Colonic mucosa (tissue), 4 donors: ENCODE measurements at places on chromosomes 2 and 18. TPM values are rescaled to one million over a fixed set of nuclear protein-coding genes. Genes with fewer than 3 reads are reported as not detected.

DNA sequence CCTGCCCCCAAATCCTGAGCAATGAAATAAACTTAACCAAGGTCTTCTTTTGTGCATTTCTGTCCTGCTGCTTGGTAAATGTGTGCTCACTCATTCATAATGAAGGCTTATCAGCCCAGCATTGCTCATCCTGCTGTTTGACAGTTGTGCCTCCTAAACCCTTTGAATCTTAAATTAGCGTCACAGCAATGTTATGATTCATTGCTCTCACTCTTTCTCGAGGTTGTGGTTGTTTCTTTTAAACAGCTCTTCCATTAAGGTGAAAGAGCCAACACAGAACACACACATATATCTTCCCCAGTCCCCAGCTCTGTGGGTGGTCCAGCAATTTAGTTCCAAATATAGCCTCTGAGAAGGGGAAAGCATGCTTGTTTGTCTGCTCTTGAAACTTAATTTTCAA is 84.0 kb downstream of the EVA1A start:
- no peak for DNase-seq
- no peaks in the 10 kb centered on the region for H3K36me3 ChIP-seq
- no peak overlapping the region for H3K4me3 ChIP-seq
- H3K4me1 ChIP-seq, result no peaks in the 10 kb centered on the region

- no peak overlapping the region for H3K4me3 ChIP-seq
- no peak overlapping the region for H3K27ac ChIP-seq
- H3K4me1 ChIP-seq, result no peaks in the 10 kb centered on the region
- H3K36me3 ChIP-seq, result no peaks in the 10 kb centered on the region
Measured at GRCh38 chr18:48546396-48546795, 7.6 kb downstream of the CTIF start.

DNA sequence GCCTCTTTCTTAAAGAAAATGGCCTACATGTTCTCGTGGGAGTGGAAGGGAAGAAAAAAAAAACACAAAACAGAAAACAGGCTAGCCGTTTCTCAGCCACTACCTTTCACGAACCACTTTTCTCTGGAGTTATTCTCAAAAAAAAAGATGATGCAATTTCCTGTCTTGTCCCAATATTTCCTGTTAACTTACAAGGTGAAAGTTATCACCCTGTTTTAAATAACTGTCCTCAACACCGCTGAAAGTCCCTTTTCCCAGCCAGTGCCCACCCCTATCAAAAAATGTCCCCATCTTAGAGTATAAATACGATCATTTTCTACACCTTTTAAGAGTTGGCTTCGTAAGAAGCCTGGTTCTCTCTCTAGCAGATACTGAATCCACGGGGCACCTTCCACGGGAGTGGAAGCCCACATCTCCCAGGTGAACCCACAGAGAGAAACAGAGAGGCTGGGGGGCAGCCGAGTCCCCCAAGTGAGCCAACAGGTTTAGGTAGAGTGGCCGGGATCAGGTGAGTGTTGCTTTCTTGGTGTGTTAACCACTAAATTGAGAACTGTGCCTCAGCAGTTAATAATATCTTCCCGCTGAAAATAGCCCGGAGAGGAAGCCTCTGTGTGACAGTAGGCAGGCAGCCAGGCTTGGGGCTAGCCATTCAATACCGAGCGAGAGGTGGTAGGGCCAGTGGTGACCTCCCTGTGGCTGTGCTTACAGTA is 15.9 kb downstream of the SMAD7 start:
- no peaks in the 10 kb centered on the region for H3K36me3 ChIP-seq
- H3K27me3 ChIP-seq, result no peaks in the 10 kb centered on the region
- H3K27ac ChIP-seq, result peak overlapping the region; percentile 38
- H3K4me3 ChIP-seq, result no peak overlapping the region

- no peak for DNase-seq
- no peaks in the 10 kb centered on the region for H3K36me3 ChIP-seq
- H3K27me3 ChIP-seq, result no peaks in the 10 kb centered on the region
- no peaks in the 10 kb centered on the region for H3K4me1 ChIP-seq
Measured at GRCh38 chr2:186702006-186702405, 8.1 kb downstream of the FAM171B start.

- H3K4me1 ChIP-seq, result no peaks in the 10 kb centered on the region
- DNase-seq, result no peak
Measured at GRCh38 chr2:161088658-161089350, 71.4 kb upstream of the TANK start.

DNA sequence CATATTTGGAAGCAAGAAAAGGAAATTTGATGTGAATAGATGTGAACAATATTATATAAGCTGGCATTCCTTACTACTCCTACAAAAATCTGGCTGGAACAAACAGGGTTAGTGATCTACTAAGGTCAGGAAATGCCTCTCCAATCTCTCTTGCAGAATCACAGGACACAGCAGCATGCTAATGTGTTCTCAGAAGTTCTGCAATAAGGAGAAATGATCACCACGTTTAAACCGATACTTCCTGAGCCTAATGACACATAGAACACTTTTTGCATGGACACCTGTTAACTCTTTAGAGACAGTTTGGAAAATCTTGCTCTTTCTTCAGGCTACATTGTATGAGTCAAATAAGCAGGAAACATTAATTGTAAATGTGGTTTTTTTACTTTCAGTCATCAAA is 89.6 kb upstream of the MAP3K20 start:
- H3K27me3 ChIP-seq, result no peaks in the 10 kb centered on the region
- H3K36me3 ChIP-seq, result no peaks in the 10 kb centered on the region
- DNase-seq, result no peak
- no peak overlapping the region for H3K27ac ChIP-seq
- no peak overlapping the region for H3K4me3 ChIP-seq

GRCh38 chr2:49265471-49265870 is 111.2 kb upstream of the FSHR start:
- no peak overlapping the region for H3K4me3 ChIP-seq
- H3K36me3 ChIP-seq, result no peaks in the 10 kb centered on the region
- no peak for DNase-seq
- no peaks in the 10 kb centered on the region for H3K27me3 ChIP-seq

DNA sequence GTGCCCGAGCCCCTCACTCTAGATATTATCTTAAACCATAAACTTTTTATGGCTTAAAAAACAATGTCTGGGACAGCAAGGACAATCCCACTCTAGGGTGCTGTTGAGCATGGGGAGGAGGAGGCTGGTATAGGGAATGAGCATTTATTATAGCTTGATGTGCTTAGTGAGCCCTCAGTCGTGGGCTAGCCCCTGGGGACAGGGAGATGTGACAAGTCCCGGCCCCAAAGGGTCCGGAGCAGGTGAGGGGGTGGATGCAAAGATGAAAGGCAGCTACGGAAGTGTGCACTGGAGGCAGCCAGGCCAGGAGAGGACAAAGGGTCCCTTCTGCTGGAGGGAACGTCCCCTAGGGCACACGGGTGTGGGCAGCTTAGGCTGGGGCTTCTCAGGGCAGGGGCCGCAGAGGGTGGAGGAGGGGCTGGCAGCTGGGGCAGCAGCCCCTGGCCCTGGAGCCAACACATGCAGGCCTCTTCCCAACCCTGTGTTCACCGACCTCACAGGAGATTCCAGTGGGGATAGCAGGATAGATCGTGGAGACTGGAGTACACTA is 106.3 kb upstream of the GPC1 start:
- no peaks in the 10 kb centered on the region for H3K4me1 ChIP-seq
- no peak overlapping the region for H3K27ac ChIP-seq
- DNase-seq, result no peak
- H3K36me3 ChIP-seq, result no peaks in the 10 kb centered on the region

DNA sequence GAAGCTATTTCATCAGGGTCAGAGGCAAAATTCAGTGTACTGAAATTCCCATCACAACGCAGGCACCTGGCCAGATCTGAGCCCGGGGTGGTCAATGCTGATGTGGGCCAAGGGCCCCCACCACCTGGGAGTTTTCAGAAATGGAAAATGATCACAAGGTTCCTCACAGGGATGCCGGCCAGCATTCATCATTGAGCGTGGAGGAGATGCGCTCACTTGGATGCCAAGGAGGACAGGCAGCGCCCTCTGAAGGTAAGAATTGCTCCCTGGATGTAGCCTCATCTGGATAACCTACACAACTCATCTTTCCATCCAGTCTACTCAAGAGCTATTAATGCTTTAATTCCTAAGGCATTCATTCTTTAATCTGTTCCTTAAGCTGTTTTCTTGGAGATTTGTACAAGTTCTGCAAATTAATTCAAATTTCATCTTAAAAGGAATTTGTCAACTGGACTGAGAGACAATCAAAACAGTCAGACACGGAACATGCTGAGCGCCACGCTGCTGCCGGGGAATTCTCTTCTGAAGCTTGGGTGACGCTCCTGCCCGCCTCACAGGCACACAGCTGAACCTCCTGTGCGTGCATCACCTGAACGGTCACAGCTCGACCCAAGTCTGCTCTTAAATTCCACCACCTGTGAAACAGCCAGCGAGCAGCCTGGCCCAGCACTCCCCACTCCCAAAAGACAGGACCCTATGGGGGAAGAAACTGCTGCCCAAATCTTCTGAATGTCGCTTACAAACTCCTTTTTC is 206.7 kb downstream of the HDAC4 start:
- no peaks in the 10 kb centered on the region for H3K4me1 ChIP-seq
- H3K27me3 ChIP-seq, result no peaks in the 10 kb centered on the region
- H3K36me3 ChIP-seq, result no peaks in the 10 kb centered on the region
- no peak overlapping the region for H3K4me3 ChIP-seq

DNA sequence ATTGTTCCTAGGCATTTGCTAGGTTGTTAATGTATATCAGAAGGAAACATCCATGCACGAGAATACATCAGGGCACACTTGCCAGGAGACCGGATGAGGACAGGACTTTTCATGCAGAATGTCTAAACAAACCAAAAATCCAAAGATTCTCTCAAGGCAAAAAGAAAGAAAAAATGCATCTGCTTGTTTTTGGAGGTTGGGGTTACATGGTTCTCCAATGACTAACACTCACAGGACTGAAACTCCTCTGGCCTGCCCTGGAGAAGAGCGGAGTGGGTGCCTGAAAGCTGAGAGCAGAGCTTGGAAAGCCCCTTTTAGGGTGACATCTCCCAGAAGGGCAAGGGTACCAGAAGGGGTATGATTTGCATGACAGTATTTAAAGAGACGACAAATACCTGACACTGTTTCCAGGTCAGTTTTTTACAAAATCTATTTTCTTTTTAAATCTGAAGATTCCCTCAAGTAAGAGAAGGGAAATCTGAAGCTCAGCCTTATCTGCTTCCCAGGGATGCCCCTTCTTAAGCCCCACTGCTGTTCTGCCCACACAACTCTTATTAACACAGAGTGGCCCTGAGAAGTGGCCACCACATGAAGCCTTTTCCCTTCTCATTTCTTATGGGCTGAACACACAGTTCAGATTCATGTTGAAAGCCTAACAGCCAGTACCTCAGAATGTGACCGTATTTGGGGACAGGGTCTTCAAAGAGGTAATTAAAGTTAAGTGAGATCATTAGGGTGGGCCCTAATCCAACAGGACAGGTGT is 216.4 kb downstream of the STK39 start:
- no peaks in the 10 kb centered on the region for H3K4me1 ChIP-seq
- no peaks in the 10 kb centered on the region for H3K27me3 ChIP-seq
- DNase-seq, result no peak
- no peak overlapping the region for H3K4me3 ChIP-seq
- no peak overlapping the region for H3K27ac ChIP-seq

GRCh38 chr2:28656937-28657615 is 94.6 kb upstream of the PPP1CB start:
- no peaks in the 10 kb centered on the region for H3K27me3 ChIP-seq
- H3K36me3 ChIP-seq, result no peaks in the 10 kb centered on the region
- DNase-seq, result peak; percentile 70
- H3K27ac ChIP-seq, result peak overlapping the region; percentile 66
- H3K4me1 ChIP-seq, result no peaks in the 10 kb centered on the region

DNA sequence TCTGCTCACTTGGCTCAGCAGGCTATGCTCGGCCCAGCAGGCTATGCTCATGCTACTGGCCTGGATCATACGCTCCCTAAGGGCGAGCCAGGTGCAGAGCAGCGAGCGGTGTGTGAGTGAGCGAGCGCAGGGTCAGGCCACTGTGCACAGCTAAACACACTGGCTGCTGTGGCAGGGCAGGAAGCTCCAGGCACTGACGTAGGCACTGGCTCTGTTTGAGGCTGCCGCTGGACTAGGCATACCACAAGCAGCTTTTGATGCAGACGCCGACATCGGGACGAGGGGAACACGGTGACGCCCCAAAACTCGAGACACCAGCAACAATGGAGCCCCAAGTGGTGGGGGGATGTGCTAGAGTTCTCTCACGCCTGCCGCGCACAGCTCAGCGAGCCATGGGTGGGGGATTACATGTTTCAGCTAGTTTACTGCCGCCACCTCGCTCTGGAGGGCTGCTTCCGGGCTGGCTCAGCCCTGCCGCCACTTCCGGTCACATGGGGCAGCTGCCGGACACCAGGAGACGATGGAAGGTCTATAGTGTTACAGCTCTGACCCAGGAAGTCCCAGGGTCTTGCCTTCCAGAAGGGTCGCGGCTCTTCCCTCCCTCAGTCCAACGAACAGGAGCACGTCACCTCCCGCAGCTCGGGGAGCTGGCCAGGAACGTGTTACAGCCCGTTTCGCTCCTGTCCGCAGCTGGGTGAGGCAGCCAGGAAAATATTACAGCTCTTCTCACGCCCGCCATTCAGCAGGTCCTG is 1176.9 kb upstream of the LRRTM1 start:
- DNase-seq, result no peak
- H3K27ac ChIP-seq, result no peak overlapping the region
- H3K36me3 ChIP-seq, result no peaks in the 10 kb centered on the region

- H3K27me3 ChIP-seq, result no peaks in the 10 kb centered on the region
- no peak overlapping the region for H3K27ac ChIP-seq
- no peak overlapping the region for H3K4me3 ChIP-seq
- H3K36me3 ChIP-seq, result no peaks in the 10 kb centered on the region
Measured at GRCh38 chr2:157777427-157777826, 98.7 kb downstream of the ACVR1 start.

GRCh38 chr2:222242532-222242931 is 56.3 kb downstream of the PAX3 start:
- no peaks in the 10 kb centered on the region for H3K36me3 ChIP-seq
- peaks cover 22% of the 10 kb centered on the region for H3K27me3 ChIP-seq
- H3K4me1 ChIP-seq, result no peaks in the 10 kb centered on the region
- H3K4me3 ChIP-seq, result no peak overlapping the region
- DNase-seq, result no peak
- no peak overlapping the region for H3K27ac ChIP-seq

GRCh38 chr2:32003791-32004190 is 7.0 kb downstream of the MEMO1 start:
- H3K27ac ChIP-seq, result no peak overlapping the region
- no peak overlapping the region for H3K4me3 ChIP-seq
- no peaks in the 10 kb centered on the region for H3K36me3 ChIP-seq

- no peak for DNase-seq
- H3K36me3 ChIP-seq, result no peaks in the 10 kb centered on the region
- no peaks in the 10 kb centered on the region for H3K4me1 ChIP-seq
- H3K4me3 ChIP-seq, result no peak overlapping the region
- no peaks in the 10 kb centered on the region for H3K27me3 ChIP-seq
- H3K27ac ChIP-seq, result no peak overlapping the region
Measured at GRCh38 chr18:38611036-38611964, 1045.7 kb upstream of the CELF4 start.

LOXHD1 gene
- total RNA-seq, result not detected

SLC8A1 gene
- 25.5 TPM for total RNA-seq

RSAD2 gene
- total RNA-seq, result 4.7 TPM

SULT1C4 gene
- total RNA-seq, result 2.0 TPM

FZD7 gene
- 13.9 TPM for total RNA-seq

HOXD8 gene
- total RNA-seq, result 4.6 TPM

KDM3A gene
- 35.9 TPM for total RNA-seq
